Fibroblast of skin of right biceps (primary cell): ENCODE measurements at places on chromosomes 13 and 19.
A peak's percentile ranks its signal among the peaks of the same experiment; 100 is the strongest.

GRCh38 chr13:44710576-44710975 is 134.4 kb upstream of the TSC22D1 start:
- peak; percentile 97 for DNase-seq

DNA sequence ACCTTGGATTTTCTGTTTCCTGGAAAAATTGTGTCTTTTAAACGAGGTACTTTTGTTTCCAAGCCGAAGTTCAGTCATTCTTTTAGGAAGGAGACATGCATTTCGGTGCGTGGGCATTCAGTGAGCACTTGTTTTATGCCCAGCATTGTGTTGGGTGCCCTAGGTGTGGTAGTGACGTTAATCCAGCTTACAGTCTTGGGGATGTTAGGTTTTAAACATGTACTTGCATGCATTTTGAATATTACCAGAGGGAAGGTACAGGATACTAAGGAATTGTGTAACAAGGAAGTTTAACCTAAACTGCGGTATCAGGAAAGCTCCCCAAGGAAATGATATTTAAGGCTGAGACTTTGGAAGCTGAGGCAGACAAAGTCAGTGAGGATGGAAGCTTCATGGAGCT is 66.3 kb downstream of the ARHGAP35 start:
- DNase-seq, result no peak

DNA sequence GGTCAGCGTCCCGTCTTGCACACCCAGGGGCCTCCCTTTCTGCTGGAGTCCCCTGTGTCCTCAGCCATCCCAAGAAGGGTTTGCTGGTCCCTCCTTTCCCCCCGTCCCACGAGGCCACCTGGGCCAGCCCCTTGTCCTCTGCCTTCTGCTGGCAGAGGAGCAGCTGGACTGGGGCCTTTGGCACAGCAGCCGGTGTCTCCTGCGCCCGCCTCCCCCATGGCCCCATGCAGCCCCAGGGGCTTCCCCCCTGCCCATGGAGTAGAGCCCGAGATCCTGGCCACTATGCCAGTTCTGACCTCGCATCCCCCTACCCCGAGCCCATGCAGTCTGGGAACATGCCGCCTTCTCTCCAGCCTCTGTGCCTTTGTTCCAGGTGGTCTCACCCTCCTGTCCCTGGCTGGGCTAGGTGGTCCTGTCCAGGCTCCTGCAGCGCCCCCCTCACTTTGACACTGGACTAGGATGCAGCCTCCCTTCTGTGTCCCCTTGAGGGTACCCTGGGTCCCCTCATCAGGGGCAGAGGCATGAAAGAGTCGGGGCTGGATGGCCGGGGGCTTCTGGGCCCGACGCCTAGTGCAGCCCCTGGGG is 5.7 kb upstream of the GARIN5A start:
- DNase-seq, result no peak

DNA sequence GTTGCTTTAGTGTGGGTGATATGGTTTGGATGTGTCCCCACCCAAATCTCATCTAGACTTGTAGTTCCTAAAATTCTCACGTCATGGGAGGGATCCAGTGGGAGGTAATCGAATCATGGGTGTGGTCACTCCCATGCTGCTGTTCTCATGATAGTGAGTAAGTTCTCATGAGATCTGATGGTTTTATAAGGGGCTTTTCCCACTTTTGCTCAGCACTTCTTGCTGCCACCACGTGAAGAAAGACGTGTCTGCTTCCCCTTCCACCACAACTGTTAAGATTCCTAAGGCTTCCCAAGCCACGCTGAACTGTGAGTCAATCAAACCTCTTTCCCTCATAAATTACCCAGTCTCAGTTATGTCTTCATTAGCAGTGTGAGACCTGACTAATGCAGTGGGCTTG is 26.0 kb downstream of the OR10H4 start:
- no peak for DNase-seq

- DNase-seq, result peak; percentile 93
These were observed 16.8 kb downstream of the TEX29 start for GRCh38 chr13:111337206-111337605.

- DNase-seq, result no peak
These were observed 347.2 kb downstream of the TSHZ3 start for GRCh38 chr19:31001991-31002390.

- DNase-seq, result no peak
These were observed 5.3 kb downstream of the MATK start for GRCh38 chr19:3780786-3781304.

DNA sequence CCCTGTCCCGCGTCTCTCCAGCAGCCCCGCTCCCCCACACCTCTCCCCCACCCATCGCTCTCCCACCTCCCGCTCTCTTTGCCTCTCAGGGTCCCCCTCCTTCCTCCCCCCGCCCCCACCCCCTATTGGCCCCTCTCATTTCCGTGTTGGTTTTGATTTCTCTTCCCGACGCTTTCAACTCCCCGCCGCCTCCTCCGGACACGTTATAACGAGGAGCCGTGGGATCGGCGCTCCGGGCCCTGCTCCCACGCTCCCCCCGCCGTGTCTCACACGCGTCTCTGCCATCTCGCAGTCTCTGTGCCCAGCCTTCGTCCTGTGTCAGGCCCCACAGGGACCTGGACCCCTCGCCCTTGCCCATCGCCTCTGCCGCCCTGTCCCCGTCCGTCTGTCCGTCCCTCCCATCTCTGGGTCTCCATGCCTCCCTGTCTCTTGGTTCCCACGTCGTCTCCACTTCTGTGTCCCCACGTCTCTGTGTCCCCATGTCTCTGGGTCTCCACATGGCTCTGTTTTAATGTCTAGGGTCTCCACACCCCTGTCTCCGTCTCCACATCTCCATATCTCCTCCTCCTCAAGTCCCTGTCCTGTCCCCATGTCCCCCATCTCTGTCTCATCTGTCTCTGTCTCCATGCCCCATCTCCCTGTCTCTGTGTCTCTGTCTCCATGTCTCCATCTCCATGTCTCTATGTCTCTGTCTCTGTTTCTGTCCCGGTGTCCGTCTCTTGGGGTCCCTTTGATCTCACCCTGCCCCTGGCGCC is 13.1 kb downstream of the ERFL start:
- DNase-seq, result no peak

DNA sequence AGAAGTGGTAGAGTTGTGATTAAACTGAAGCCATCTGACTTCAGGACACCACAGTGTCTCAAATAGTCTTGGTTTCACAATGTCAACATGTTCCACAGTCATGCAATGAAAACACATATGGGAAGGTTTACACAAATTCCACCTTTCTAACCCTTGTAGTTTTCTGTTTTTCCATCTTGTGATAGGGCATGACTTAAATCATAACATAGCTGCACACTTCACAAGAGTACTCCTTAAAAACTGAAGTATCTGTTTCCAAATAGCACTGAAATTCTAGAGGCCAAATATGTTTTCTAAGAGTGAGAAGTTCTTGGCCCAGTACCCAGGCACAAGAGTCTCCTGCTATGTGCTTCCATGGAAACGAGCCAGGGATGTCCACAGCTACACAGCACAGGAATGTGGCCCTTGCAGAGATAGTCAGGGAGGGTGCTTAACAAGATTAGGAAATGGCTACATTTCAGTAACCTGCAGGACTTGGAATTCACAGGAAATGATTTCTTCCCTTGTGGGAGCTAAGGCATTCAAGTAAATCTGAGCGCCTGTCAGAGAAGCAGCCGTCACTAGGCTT is 269.1 kb downstream of the NDFIP2 start:
- DNase-seq, result peak; percentile 99

DNA sequence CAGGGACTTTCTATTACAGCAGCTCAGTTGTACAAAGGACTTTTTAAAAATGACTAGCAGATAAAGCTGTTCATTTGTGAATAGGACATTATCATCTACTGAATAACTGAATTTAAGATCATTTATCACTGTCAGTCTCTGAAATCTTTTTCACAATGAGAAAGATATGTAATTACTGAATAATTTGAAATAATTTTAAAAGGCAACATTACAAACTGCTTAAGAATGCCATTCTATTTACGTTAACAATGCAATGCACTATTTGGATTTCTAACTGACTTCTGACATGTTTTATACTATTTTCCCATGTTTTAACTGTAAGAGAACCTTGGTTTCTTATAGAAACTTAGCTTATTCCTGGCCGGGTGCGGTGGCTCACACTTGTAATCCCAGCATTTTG is 2033.0 kb upstream of the PCDH20 start:
- DNase-seq, result peak; percentile 13

DNA sequence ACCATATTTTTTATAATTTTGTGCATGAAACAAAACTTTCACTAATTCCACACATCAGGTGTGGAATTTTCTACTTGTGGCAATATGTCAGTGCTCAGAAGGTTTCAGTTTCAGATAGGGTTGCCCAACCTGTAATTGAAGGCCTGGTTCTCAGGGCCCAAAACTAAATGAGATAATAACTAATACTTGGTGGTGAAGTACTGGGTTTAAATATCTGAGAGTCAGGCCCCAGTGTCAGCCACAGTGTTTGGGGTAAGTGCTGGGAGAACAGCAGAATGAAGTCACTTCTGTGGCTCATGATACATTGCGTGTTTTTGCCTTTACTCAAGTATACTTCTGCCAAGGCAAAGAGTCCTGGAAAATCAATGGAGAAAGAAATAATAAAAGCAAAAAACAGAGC is 5.6 kb downstream of the SAFB start:
- DNase-seq, result peak; percentile 22

DNA sequence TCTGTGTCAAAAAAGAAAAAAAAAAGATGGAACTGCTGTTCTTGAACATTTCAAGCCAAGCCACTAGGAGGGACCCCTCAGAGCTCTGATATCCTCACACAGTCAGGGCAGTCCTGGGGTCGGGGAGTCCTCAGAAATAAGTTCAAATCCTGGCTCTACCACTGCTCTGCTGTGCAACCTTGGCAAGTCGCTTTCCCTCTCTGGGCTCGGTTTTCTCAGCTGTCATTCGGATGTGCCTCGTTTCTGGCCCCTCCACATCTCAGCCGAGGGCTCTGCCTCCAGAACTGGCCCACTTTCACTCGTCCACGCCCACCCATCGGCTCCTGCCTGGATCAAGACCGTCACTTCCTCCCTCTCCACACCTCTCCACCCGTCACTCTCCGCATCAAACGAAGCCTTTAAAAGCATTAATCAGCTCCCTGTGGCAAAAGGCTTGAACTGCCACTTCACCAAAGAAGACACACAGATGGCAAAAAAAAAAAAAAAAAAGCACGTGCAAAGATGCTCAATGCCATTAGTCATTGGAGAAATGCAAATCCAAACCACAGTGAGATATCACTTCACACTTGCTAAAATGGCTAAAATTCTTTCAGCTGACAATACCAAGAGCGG is 7.4 kb upstream of the ZNRF4 start:
- peak; percentile 53 for DNase-seq

DNA sequence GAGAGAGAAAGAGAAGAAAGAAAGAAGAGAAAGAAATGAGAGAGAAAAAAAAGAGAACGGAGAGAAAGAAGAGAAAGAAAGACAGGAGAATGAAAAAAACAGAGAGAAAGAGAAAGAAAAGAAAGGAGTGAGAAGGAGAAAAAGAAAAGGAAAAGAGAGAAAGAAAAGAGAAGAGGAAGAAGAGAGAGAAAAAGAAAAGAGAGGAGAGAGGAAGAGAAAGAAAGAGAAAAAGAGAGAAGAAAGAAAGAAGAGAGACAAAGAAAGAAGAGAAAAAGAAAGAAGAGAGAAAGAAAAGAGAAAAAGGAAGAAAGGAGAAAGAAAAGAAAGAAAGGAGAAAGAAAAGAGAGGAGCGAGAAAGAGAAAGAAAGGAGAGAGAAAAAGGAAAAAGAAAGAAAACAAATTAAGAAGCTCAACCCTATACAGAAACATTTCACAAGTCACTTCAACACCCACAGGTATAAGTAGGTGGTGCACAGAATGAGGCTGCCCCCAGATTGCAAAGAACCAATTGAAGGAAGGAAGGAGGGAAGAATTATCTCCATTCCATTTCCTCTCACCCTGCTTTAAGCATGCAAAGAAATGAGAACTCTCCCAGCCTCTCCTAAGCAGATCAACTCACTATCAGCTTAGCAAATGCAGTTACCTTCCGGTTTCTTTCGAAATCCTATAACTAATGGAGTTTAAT is 98.8 kb upstream of the CACNA1A start:
- no peak for DNase-seq

- no peak for DNase-seq
These were observed 717 bp upstream of the C13orf46 start for GRCh38 chr13:113974304-113975281.

GRCh38 chr13:99419591-99420243 is 81.6 kb upstream of the TM9SF2 start:
- DNase-seq, result no peak

- DNase-seq, result no peak
These were observed 68.6 kb downstream of the FOXO1 start for GRCh38 chr13:40597735-40598365.

GRCh38 chr19:39111593-39112199 is 13.9 kb upstream of the PAK4 start:
- DNase-seq, result no peak

DNA sequence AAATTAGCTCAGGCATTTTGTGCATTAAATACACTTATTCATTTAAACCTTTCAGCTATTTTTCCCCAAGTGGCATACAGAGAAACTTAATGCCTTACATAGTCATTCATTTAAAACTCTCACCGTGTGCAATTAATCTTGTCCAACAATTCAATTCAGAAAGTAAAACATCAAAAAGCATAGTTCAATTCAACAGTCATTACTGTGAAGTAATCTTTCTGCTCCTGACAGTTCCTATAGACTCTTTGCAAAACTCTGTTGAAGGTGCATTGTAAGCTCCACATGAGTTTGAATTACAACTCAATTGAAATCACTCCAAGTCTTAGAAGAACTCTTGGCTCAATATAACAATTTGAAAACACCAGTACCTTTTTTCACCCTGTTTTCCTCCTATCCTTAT is 228.3 kb downstream of the DACH1 start:
- no peak for DNase-seq

DNA sequence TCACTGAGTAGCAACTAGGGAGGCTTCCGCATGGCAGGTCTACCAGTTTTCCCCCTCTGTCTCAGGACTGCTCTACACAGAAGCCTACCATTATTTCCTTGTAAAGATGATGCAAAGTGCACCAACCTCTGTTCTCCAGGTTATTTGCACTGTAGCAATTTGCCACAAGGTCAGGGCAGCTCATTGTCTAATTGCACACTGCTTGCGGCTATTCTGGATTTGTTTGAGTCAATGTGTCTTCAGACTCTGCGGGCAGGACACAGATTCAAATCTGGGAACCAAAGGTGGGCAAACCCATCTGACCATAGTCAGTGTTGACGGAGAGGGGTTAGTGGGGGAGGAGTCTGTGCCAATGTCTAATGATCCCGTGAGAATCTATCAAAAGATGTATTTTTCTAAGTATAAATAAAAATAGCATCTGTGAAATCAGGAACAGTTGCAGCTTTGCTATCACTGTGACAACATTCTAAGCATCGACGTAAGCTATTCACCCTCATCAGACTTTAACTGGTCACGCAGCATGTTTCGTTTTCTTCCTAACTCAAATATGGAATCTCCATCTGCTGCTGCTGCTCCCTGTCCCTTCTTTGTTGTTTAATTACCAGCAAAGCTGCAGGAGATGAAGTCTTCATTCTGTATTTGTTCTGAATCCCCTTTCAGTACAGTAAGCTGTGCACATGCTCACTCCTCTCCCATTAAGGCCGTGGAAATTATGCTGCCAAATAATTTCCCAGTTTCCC is 26.4 kb downstream of the CYSLTR2 start:
- DNase-seq, result no peak

- peak; percentile 44 for DNase-seq
These were observed at the start of gene FLT3 for GRCh38 chr13:28100150-28101121. Gene FLT3 (minus strand): TSS chr13:28100576. CDS start chr13:28100510, 66 bp downstream.

- no peak for DNase-seq
These were observed 18.3 kb upstream of the SLC1A5 start for GRCh38 chr19:46806656-46807055.
